Activated T-cell treated with anti-CD3 and anti-CD28 coated beads, Interleukin-2, amount 50 U/mL, for 72 hours (primary cell): ENCODE measurements at places on chromosomes 7 and 10. TPM values are rescaled to one million over a fixed set of nuclear protein-coding genes. Genes with fewer than 3 reads are reported as not detected.

Gene EIF4EBP2
- 23.6 TPM for total RNA-seq

Gene ATE1
- total RNA-seq: 25.5 TPM

Gene GARIN1A
- total RNA-seq: 2.7 TPM

Gene PTF1A
- not detected for total RNA-seq

Gene CARD11
- total RNA-seq: 101 TPM

Gene ZNF138
- total RNA-seq: 16.8 TPM

- H3K4me3 ChIP-seq: no peak overlapping the region
- DNase-seq: no peak
- no peaks in the 10 kb centered on the region for H3K36me3 ChIP-seq
- no peaks in the 10 kb centered on the region for H3K4me1 ChIP-seq
- no peak overlapping the region for H3K27ac ChIP-seq
- H3K27me3 ChIP-seq: peaks cover 35% of the 10 kb centered on the region
These were observed 81.9 kb downstream of the RAMP3 start for GRCh38 chr7:45239486-45239885.

GRCh38 chr7:158759245-158759614, 54.6 kb upstream of the NCAPG2 start:
- H3K27ac ChIP-seq: no peak overlapping the region
- H3K27me3 ChIP-seq: no peaks in the 10 kb centered on the region
- H3K36me3 ChIP-seq: peaks cover 19% of the 10 kb centered on the region
- H3K4me1 ChIP-seq: peaks cover 10% of the 10 kb centered on the region

GRCh38 chr7:66617295-66617694, 11.4 kb upstream of the KCTD7 start:
- H3K27me3 ChIP-seq: no peaks in the 10 kb centered on the region
- H3K4me1 ChIP-seq: no peaks in the 10 kb centered on the region
- H3K4me3 ChIP-seq: no peak overlapping the region
- no peaks in the 10 kb centered on the region for H3K36me3 ChIP-seq
- no peak overlapping the region for H3K27ac ChIP-seq

GRCh38 chr7:7688310-7688709, 30.1 kb downstream of the RPA3 start:
- H3K4me1 ChIP-seq: peaks cover 6% of the 10 kb centered on the region
- no peaks in the 10 kb centered on the region for H3K27me3 ChIP-seq
- no peaks in the 10 kb centered on the region for H3K36me3 ChIP-seq
- DNase-seq: no peak
- no peak overlapping the region for H3K27ac ChIP-seq

DNA sequence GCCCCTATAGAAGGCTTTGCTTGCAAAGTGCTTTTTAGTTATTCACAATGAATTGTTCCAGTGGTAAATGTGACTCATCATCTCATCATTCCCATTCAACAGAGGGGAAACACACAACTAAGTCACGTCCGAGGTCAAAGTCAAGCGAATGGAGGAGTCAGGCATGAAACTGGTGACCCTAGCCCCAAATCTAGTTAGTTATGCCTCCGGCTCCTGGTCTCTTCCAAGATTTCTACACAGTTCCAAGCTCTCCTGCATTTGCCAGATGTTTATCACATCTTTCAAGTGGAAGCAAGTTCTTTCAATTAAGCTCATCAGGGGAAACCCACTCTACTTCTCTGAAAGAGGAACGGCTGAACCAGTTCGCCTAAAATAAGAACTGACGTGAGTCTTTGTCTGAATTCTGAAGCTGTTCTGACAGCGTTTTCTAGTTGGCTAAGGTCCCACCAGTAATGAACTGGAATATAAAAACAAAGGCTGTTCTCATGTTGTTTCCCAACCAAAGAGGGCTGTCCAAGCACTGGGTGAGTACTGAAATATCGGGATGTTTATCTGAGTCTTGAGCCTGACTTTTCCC, 140.9 kb upstream of the NRBF2 start:
- peak overlapping the region; percentile 84 for H3K4me3 ChIP-seq
- peaks cover 2% of the 10 kb centered on the region for H3K36me3 ChIP-seq
- H3K4me1 ChIP-seq: peaks cover 70% of the 10 kb centered on the region

DNA sequence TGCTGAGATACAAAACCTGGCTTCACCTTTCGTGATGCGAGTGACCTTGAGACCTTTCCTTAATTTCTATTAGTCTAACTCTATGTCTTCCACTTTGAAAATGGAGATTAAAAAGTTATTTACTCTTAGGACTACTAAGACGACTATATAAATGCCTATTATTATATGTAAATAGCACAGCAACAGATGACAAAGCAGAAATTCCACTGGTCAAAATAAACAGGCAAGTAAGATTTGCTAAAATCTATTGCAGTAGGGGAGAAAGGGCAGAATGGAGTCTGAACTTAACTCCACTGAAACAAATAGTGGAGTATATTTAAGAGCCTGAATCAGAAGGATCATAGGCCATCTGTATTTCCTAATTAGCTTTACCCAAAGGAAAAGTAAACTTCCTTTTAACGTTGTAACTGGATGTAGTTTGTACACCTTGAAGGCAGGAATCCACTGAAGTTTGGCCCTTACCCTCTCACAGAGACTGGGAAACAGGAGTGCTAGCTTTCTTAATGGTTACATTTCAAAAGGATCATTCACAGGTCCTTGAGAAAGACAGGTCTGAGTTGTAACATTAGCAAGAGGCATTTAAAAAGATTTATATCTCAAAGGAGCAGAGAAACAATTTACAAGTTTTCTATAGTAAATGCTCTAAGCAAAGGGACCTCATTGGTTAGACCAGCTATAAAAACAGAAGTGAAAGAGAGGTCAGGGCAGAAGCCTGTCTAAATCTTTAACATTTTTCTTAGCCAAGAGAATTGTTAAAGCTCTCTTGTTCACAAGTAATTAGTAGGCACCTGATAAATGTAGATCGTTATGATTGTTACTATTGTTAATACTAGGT, 332.5 kb downstream of the ZWINT start:
- H3K27me3 ChIP-seq: no peaks in the 10 kb centered on the region
- no peak for DNase-seq

- H3K27ac ChIP-seq: no peak overlapping the region
- no peak for DNase-seq
- H3K4me3 ChIP-seq: no peak overlapping the region
- no peaks in the 10 kb centered on the region for H3K27me3 ChIP-seq
These were observed 173.4 kb upstream of the CELF2 start for GRCh38 chr10:10844251-10844650.

DNA sequence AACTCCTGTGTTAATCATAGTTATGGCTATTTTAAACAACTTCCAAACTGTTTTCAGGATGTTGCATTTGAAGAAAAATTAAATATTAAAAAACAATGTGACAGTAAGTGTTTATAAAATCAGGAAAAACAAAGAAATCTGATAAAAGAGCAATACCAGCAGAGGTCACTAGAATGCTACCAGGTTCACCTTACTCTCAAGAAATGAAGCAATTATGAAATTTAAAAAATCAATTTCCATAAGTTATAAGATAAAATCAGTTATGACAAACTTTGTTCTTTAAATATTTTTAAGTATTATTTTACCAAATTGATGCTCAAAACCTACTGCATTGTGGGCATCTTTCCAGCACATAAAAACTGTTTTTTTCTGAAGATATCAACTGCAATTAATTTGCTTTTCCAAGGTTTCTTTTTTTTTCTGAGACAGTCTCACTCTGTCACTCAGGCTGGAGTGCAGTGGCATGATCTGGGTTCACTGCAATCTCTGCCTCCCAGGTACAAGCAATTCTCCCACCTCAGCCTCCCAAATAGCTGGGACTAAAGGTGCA, 50.7 kb upstream of the RHEB start:
- no peak overlapping the region for H3K27ac ChIP-seq
- H3K36me3 ChIP-seq: peaks cover 3% of the 10 kb centered on the region
- H3K27me3 ChIP-seq: no peaks in the 10 kb centered on the region
- no peaks in the 10 kb centered on the region for H3K4me1 ChIP-seq

GRCh38 chr7:23011222-23011924, 2.6 kb downstream of the HYCC1 start:
- H3K4me1 ChIP-seq: peaks cover 10% of the 10 kb centered on the region
- H3K4me3 ChIP-seq: no peak overlapping the region
- peaks cover 2% of the 10 kb centered on the region for H3K36me3 ChIP-seq
- no peak overlapping the region for H3K27ac ChIP-seq
- H3K27me3 ChIP-seq: no peaks in the 10 kb centered on the region
